ENCODE measurements at places on chromosomes 16 and 17. TPM values are rescaled to one million over a fixed set of nuclear protein-coding genes. Genes with fewer than 3 reads are reported as not detected.

TNS4 gene
- 179 TPM for total RNA-seq

NGFR gene
- total RNA-seq = 0.90 TPM

HLF gene
- 0.22 TPM for total RNA-seq

DPEP3 gene
- total RNA-seq = not detected

TVP23A gene
- total RNA-seq = not detected

OR1A1 gene
- total RNA-seq = not detected

MYH3 gene
- total RNA-seq = 0.99 TPM

KRT33B gene
- not detected for total RNA-seq

SPATA22 gene
- not detected for total RNA-seq

HOXB9 gene
- total RNA-seq = 7.8 TPM

GFAP gene
- 0.71 TPM for total RNA-seq

AIPL1 gene
- total RNA-seq = not detected

EFCAB13 gene
- total RNA-seq = 1.8 TPM

NKD1 gene
- 0.31 TPM for total RNA-seq

ASPHD1 gene
- total RNA-seq = 23.7 TPM

MT1E gene
- total RNA-seq = not detected

SPN gene
- total RNA-seq = not detected

HOXB2 gene
- 0.63 TPM for total RNA-seq

MYH8 gene
- total RNA-seq = not detected

DHX8 gene
- 41.4 TPM for total RNA-seq

SLC52A1 gene
- total RNA-seq = 0.70 TPM

TMEM92 gene
- 22.1 TPM for total RNA-seq

RNF227 gene
- 1.7 TPM for total RNA-seq

NOS2 gene
- 0.22 TPM for total RNA-seq

STAC2 gene
- total RNA-seq = 0.93 TPM

HSF4 gene
- total RNA-seq = 15.9 TPM

SLC5A10 gene
- 0.19 TPM for total RNA-seq

PSMB3 gene
- 385 TPM for total RNA-seq

PLXDC1 gene
- total RNA-seq = 0.21 TPM

UBB gene
- total RNA-seq = 2,012 TPM

TSNAXIP1 gene
- total RNA-seq = 0.43 TPM

FAM20A gene
- total RNA-seq = not detected

PKD1 gene
- 65.1 TPM for total RNA-seq

OR1F1 gene
- 0.76 TPM for total RNA-seq

CCL3 gene
- total RNA-seq = not detected

ECI1 gene
- total RNA-seq = 92.8 TPM

COQ9 gene
- 54.2 TPM for total RNA-seq

C17orf113 gene
- 0.40 TPM for total RNA-seq

PITPNM3 gene
- total RNA-seq = 3.0 TPM

ADAMTS18 gene
- total RNA-seq = not detected

PKMYT1 gene
- 84.8 TPM for total RNA-seq

CDH16 gene
- total RNA-seq = 2.0 TPM
